CD14-positive monocyte (primary cell): ENCODE measurements at places on chromosomes 6 and 20.
A peak's percentile ranks its signal among the peaks of the same experiment; 100 is the strongest.

DNA sequence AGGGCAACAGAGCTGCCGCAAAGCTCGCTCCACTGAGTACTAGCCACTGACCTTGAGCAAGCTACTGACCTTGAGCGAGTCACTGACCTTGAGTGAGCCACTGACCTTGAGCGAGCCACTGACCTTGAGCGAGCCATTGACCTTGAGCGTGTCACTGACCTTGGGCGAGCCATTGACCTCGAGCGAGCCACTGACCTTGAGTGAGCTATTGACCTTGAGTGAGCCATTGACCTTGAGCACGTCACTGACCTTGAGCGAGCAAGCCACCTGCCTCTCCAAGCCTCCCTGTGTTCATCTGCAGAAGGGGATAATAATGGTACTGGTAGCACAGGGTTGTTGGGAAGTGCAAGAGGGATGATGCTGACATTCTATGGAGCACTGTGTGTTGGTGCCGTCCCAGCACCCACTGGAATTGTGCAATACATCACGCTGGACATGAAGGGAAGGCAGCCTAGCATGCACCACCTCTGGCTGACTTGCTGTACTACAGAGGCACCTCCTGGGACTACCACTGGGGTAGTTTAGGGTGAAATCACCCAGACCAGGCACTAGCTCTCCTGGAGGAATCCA is 60.2 kb downstream of the CTCFL start:
- peak; percentile 83 for DNase-seq

DNA sequence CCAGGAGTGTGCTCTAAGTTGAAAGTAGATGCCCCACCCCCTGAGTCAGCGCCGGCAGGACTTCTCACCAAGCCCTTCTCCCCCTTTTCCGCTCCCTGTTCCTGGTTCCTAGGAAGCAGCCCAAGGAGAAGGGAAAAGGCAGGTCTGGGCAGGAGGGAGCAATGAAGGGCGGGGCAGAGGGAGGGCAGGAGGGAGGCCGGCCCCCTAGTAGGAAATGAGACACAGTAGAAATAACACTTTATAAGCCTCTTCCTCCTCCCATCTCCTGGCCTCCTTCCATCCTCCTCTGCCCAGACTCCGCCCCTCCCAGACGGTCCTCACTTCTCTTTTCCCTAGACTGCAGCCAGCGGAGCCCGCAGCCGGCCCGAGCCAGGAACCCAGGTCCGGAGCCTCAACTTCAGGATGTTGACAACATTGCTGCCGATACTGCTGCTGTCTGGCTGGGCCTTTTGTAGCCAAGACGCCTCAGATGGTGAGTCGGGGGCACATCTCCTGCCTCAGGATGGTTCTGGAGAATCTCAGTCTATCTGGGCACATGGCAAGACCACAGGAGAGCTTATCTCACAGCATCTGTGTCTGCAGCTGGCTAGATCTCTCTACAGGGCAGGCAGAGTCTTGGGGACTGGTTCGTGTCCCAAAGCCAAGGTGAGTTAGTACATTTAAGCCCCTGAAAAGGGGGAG is at the start of gene PROCR:
TSS of gene PROCR (plus strand) at position 320 of the 681 bp plus-strand sequence. CDS start at position 403, 83 bp downstream.
- DNase-seq: peak; percentile 62

DNA sequence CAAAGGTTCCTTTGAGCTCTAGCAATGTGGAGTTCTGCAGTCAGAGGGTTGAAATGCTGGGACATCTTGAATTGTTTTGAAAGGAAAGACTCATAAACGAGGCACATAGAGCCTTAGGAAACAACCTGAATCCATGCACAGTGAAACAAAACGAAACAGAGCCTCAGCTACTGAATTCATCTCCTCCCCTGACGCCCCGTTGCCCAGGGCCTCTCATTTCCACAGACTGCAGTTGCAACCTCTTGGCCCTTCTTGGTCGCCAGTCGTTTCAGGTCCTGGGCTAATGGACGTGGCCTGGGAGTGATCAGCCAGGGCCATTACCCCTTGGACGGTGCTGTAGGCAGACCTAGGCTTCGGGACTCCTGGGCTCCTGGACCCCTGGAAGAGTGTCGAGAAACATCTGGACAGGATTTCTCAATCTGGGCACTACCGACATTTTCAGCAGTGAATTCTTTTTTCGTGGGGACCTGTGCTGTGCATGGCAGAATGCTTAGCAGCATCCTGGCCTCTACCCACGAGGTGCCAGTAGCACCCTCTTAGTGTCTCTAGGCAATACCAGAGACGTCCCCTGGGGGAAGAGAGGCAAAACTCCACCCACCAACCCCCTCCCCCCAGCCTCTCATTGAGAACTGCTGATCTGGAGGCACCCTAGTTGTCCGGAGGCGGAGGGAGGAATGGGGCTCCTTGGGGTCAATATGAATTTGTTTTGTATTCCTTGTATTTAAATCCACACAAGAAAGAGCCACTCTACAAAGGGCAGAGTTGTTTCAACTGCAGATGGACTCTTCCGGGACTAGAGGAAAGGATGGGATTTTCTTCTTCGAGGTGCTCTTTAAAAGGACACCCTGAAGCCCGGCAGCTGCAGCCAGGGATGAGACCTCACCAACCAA is 50.2 kb downstream of the TMEM242 start:
- no peak for DNase-seq

DNA sequence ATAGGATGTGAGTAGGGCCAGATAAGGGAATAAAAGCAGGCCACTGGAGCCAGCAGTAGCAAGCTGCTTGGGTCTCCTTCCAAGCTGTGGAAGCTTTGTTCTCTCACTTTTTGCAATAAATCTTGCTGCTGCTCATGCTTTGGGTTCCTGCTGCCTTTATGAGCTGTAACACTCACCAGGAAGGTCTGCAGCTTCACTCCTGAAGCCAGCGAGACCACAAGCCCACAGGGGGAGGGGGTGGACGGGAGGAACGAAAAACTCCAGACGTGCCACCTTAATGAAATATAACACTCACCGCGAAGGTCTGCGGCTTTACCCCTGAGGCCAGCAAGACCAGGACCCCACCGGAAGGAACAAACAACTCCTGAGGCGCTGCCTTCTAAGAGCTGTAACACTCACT is 1324.4 kb upstream of the EYS start:
- no peak for DNase-seq

DNA sequence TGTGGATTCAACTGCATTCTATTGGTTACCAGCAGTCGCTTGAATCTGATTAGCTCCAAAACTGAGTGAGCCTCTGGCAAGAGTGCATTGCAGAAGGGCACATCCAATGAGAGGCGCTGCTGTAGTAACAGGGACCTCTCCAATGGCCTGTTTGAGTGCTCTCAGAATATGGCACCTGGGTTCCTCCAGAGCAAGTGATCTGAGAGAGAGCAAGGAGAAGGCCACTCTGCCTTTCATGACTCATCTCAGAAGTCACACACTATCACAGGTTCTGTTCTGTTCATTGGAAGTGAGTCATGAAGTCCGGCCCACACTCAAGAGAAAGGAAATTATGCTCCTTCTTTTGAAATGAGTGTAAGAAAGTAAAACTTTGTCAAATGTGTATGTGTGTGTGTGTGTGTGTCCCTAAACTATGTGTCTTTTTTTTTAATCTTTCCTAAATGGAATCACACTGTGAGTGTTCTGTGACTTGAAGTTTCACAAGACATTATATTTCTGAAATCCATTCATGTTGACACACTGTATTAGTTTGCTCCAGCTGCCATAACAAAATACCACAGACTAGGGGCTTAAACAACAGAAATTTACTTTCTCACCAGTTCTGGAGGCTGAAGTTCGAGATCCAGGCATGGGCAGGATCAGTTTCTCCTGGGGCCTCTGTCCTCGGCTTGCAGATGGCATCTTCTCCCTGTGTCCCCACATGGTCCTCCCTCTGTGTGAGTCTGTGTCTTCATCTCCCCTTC is 138.3 kb upstream of the CDYL start:
- no peak for DNase-seq

- no peak for DNase-seq
These were observed 86.8 kb upstream of the SNAP25 start for GRCh38 chr20:10131732-10132345.

- DNase-seq: no peak
These were observed 13.4 kb downstream of the CST3 start for GRCh38 chr20:23624324-23624691.

- no peak for DNase-seq
These were observed 25.0 kb upstream of the BRPF3 start for GRCh38 chr6:36171573-36171972.

DNA sequence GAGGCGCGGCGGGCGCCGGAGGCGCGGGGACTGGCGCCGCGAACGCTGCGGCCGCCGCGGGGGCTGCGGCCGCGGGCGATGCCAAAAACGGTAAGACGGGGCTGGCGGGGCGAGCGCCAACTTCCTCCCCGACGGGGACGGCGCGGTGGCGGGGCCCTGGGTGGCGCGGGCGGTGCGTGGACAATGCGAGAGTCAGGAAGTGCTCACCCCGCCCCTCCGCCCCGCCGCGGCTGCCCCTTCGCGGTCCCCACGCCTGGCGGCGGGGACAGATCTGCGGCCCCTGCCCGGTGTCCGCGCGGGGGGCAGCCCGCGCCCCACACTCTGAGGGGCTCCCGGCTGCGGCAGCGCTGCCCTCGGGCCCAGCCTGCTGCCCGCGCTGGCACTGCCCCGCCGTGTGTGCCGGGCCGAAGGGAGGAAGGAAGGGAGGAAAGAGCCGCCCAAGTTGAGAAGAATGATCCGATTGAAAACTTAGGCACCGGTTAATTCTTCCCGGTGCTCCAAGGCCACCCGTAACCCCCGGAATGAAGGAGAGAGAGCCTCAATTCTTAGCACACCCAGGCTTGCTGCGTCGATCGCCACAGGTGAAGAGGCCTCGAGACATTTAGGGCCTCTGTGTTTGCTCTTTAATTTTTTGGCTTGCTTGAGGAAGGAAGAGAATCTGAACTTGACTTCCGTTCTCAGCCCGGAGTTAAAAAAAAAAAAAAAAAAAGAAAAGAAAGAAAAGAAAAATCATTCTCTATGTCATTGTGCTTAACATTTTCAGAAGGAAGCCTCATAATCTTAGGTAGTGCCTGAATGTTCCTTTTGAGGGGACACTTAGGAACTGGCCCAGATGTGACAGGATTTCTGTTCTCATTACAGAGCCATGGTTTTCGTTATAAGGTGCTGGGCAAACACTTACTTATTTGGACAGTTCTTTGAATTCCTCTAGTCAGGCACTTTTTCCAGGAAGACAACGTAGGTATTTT is 982 bp downstream of the HECA start:
- DNase-seq: peak; percentile 72

- no peak for DNase-seq
These were observed 53.5 kb downstream of the AGPAT4 start for GRCh38 chr6:161220346-161220745.

GRCh38 chr6:129368076-129368475 is 341.9 kb downstream of the ARHGAP18 start:
- DNase-seq: no peak

- no peak for DNase-seq
These were observed 30.8 kb upstream of the APMAP start for GRCh38 chr20:25023356-25023755.

- DNase-seq: no peak
These were observed 49.3 kb downstream of the MCM8 start for GRCh38 chr20:5999783-6000182.

- DNase-seq: no peak
These were observed 44.2 kb downstream of the PLCG1 start for GRCh38 chr20:41181567-41181966.

- peak; percentile 86 for DNase-seq
These were observed 102.1 kb downstream of the TMEM242 start for GRCh38 chr6:157221049-157221816.

- DNase-seq: no peak
These were observed 609 bp downstream of the OGFRL1 start for GRCh38 chr6:71289039-71289801.

GRCh38 chr6:90284236-90285041 is 12.2 kb downstream of the BACH2 start:
- no peak for DNase-seq

DNA sequence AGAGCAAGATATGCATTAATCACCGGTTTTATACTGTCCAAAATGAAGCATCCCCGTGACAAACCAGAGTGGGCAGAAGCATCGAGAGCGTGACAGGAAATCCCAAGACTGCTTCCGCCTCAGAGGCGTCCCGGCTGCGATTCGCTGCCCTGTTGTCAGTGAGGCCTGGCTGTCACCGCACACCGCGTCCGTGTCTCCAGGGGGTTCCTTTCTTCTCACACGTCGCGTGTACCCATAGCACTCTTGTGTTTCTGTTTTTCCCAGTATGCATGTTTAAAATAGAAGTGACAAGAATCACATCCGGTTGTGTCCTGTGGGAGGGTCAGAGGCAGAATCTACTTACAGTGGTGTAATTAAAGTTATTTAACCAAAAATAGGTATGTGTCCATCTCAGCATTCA is 8.3 kb upstream of the ADRM1 start:
- no peak for DNase-seq

- peak; percentile 86 for DNase-seq
These were observed 49.1 kb downstream of the MAP3K7 start for GRCh38 chr6:90537723-90538258.

DNA sequence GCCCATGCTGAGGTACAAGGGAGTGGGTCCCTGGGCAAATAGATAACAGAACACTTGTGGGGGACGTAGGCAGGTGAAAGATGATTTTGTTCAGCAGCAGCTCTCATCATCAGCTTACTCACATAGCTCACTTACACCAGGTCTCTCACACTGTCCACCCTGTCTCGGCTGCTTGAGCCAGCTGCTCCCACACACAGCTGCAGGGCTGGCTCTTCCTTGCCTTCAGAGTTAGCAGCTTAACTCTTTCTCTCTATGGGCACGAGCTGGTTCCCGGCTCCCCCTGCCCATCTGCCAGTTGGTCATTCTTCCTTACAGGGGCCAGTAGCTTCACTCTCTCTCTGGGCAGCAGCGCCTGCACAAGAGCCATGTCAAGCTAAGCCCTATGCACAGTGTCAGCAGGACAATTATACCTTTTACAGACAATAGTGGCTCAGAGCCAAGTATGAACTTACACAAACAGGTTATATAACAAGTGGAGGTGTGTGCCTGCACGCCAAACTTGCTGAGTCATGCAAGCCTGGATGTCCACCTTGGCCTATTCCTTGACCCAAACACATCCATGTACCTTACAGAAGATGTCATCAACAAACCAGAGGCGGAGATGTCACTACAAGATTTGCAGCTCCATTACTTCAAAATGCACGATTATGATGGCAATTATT is 18.7 kb downstream of the ZNF391 start:
- DNase-seq: no peak

- no peak for DNase-seq
These were observed 71.5 kb downstream of the CRYBG1 start for GRCh38 chr6:106431972-106432371.

DNA sequence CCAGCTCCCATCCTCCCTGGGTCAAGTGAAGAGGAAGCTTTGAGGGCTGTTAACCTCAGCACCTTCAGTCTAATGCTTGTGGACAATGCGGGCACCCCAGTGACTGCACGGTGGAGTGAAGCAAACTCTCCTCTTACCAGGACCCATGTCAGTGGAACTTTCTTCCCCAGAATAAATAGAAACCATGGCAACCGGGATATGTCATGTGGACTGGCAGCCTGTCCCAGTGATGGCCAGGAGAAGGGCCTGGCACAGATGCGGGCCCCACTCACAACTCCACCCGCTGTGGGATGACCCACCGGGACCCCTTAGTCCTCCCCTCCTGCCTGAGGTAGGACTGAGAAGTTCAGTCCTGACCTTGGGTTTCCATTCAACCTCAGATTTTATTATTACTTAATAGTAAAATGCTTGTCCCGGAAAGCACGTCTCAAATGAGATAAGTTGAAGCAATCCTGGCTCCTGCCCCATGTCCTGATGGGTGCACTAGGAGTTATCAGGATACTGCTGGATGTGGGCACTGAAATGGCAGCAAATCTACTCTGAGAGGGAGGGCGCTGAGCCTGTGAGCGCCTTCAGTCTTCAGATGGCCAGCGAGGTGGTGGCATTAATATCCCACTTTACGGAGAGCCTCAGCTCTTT is 23.5 kb downstream of the TOX2 start:
- no peak for DNase-seq
